ENCODE measurements at places on chromosomes 12 and 14.
A peak's percentile ranks its signal among the peaks of the same experiment; 100 is the strongest.

GRCh38 chr14:56271970-56272369 is 153.8 kb downstream of the PELI2 start:
- no peak for DNase-seq

DNA sequence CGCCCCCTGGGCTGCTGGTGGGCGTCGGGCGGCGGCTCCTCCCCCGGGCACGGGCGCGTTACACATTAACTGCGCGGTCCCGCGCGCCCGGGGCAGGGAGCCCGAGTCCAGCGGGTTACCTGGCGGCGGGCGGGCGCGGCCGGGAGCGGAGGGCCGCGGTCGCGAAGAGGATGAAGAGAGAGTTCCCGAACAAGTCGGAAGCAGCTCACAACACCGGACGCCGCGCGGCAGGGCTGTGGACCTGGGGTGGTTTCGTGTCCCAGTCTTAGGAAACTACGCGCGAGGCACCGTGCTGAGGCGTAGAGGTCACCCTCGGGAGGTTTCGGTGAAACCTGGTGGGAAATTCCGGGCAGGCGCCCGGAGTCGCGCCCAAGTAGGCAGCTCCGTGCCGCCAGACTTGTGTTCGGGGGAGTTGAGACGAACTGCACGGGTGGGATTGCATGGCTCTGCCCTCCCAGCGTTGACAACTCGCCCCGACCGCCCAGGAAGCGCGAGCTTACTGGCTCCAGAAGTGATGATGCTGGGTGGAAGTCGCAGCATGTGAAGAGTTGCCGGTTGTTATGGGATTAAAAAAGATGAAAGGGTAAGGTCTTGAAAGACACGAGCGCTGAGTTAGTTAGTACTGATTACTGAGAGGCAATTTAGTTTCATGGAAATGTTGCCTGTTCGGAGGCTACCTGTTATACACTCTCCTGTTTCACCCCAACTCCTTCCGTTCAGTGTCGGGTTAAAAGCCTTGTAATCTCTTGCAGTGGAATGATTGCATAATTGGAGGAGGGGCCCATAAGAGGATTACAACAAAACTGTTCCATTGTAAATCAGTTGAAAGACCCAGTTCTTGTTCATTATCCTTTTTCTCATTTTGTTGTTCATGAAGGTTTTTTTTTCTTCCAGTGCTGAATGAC is 879 bp downstream of the RAB3IP start:
- DNase-seq: peak; percentile 47

DNA sequence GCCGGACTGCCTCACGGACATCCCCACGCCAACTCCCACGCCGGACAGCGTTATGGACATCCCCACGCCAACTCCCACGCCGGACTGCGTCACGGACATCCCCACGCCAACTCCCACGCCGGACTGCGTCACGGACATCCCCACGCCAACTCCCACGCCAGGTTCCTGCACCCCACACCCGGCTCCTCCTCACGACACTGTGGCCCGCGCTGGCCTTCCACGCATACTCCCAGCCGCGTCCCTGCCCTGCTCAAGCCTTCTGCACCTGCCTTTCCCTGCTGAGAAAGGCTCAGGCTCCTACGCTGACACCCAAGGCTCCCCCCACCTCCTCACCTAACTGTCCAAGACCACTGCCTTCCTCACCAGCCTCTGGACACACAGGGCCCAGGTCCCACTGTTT is 9.7 kb downstream of the CACNA2D4 start:
- DNase-seq: no peak

DNA sequence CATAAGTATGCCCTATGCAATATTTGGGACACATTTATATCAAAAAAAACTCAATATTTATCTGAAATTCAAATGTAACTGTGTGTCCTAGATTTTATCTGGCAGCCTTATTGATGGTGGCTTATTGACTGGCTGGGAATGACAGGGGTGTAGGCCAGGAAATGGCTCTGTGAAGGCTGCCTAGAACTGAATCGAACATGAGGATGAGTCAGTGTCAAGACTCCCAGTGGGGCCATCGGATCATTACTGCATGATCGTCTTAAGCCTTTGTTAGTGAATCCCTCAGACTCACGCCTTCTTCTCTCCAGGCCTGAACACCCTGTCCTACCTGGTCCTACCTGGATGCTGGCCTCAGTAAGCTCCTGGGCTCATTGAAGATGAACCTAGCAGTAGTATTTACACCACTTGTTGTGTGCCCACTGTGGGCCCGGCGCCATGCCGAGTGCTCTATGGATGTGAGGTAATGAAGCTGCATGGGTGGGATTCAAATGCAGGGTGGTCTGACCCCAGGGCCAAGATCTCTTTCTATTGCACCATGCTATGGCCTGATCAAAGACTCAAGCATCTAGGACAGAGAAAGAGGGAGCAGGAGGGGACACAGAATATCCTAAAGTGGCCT is 21.0 kb upstream of the FAIM2 start:
- no peak for DNase-seq

- DNase-seq: peak; percentile 32
Observed at GRCh38 chr12:124032265-124032886, 59.4 kb downstream of the ZNF664 start.

GRCh38 chr14:54867011-54867410 is 35.6 kb downstream of the GCH1 start:
- DNase-seq: no peak

DNA sequence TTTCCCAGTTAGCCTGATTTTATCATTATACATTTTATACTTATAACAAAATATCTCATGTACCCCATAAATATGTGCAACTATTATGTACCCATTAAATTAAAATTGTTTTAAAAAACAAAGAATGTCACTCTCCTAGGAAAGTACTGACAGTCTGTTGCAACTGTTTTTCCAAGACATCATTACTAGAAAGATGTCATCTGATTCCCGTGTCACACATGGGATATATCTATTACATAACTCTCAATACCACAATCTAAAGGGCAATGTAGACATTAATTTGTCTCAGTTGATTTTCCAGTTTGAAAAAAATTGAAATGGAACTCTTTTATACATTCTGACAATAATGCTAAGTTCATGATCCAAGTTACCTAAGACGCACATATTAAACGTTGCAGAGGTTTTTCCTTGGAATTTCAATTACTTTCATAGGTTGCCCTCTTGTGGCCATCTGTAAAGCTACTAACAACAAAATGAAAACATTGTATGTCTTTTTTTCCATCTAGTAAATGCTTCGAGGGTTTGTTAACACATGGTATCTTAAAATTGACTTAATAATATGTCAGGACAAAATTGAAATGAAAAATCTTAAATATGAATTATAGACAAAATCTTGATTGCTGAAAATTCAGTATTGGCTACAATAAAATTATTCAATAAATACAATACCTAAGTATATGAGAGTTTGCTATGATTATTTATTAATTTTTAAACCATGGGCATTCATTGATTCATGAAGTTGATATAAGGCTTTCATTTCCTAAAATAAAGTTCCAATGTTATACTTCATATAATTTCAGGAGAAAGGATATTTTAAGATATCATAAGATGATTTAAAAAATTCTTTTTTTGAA is 131.6 kb downstream of the PPFIA2 start:
- DNase-seq: no peak

DNA sequence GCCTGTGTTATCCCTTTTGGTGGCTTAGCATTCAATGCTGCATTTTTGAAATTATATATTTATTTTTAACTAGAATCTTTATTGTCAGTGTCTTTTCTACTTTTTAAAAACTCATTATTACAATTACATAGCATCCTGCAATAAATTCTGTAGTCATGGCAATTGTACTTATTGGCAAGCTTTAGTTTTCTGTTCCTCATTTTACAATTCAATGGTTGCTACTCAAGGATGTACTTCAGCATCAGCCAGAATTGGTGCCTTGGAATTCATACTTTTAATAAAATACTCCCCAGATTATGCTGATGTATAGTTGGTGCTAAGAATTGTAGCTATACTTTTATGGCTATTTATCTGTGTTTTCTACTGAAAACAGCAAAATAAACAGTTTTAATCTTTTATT is 1756.8 kb upstream of the SEL1L start:
- no peak for DNase-seq

DNA sequence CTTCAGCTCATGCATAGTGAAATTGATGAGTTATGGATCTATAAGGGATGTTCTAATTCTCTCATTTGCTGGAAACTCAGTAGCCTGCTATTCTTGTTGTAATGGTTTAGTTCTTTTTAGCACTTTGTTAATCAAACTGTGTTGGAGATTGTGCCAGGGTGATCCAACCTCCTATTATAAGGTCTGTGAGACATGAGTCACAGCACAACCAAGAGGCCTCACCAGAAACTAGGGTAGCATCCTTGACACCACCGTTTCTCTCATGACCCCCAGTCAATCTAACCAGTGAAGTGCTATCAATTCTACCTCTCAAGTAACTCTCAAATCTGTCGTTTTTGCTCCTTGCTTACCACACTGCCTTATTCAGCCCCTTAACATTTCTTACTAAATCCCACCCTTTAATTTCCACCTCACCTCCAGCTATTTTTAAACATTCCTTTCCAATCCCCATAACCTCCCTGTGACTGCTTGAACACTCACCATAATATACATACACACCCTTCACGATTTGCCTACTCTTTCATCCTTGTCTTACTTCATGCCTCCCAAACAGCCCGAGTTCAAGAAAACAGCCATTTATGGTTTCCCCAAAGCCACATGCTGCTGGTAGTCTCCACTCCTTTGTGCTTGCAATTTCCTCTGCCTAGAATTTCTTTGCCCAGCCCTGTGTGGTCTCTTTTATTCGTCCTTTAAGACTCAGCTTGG is 53.9 kb upstream of the NUDT4 start:
- DNase-seq: no peak

- no peak for DNase-seq
Observed at GRCh38 chr14:63713058-63713457, 14.8 kb downstream of the SGPP1 start.

GRCh38 chr12:126419131-126419530 is 1353.9 kb downstream of the AACS start:
- DNase-seq: no peak

DNA sequence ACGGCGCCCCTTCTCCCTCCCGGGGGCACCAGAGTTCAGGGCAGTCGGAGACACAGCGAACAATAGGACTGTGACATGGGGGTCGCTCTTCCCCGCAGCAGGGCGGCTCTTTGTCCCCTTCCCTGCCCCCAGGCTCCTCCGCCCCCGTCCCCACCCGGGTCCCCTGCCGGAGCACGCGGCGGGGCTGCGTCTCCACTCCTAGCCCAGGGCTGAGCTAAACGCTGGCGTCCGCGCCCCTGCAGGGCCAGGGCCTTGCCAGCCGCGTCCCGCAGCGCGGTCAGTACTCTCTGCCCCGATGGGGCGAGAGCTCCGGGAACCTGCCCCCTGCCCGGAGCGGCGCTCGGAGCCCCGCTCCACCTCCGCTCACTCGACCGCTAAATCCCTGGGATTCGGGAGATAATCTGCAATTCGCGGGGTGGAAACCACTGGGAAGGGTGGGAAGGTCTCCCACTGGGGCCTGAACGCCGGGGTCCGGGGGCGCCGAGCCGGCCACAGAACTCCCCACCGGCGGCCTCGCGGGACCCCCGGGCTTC is 825 bp upstream of the CCDC85C start:
- no peak for DNase-seq

DNA sequence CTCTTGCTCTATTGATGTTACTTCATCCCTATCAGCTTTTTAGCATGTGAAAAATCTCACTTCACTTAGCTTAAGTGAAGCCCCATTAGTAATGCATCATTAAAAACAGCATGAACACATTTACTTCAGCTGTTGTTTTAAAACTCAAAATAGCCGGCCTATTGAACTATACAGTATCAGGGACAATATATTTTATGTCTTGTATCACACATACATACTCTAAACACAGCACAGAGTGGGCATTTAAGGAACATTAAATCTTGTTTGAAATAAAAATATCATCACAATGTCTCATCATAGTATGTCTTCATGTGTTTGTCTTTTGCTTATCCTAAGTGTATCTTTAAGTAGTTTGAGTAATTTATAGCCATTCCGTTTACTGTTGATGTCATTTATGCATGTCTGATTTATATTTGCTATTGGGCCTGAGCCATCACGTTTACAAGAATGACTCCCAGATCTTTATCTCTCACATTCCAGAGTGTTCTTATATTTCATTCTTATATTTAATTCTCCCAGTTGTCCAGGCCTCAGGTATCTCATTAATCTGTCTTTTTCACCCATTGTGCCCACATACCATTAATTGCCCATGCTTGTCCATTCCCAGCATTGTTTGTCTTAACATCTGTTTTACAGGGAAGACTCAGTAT is 57.5 kb downstream of the ARHGAP5 start:
- no peak for DNase-seq

DNA sequence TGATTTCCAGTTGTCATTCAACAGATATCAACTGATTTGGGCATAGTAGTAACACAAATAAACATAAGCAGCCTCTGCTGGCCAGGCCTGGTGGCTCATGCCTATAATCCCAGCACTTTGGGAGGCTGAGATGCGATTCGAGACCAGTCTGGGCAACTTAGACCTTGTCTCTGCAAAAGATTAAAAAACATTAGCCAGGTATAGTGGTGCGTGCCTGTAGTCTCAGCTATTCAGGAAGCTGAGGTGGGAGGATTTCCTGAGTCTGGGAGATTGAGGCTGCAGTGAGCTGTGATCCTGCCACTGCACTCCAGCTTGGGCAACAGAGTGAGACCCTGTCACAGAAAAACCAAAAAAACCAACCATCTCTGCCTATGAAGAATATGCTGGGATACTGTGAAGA is 7.1 kb downstream of the METAP2 start:
- no peak for DNase-seq

- DNase-seq: no peak
Observed at GRCh38 chr12:87870061-87870460, 159.1 kb downstream of the C12orf50 start.

DNA sequence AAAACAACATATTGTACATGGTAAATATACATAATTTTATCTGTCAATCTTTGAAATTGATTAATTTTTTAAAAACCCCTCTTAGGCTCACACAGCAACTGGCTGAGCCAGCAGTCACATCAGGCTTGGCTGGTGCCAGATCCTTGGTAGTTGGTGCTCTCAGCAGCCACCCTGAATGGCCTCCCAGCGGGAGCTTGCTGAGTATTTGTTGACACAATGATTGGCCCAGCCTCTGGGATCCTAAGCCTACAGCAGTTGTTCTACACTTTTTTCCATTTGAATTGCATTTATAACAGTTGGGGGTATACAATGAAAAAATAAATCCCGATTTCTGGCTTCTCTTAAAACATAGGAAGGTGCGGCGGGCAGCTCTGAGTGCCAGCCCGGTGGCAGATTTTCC is 11.1 kb downstream of the PRKAB1 start:
- DNase-seq: no peak

DNA sequence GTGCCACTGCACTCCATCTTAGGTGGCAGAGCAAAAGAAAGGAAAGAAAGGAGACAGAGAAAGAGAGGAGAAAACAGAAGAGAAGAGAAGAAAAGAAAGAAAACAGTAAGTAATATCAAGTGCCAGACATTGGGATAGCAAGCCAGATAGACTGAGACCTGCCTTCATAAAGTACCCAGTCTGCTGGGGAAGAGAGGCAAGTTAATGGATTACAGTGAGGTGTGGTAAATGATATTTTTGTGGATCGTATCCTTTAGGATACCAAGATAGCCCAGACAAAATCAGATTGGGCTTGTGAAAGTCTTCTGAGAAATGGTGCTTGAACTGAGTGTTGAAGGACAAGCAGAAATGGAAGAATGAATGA is 1.5 kb upstream of the SPTSSA start:
- no peak for DNase-seq

GRCh38 chr12:115998794-115999478 is 278.6 kb downstream of the MED13L start:
- DNase-seq: no peak

GRCh38 chr12:130972586-130972950 is 18.9 kb downstream of the ADGRD1 start:
- DNase-seq: no peak

- DNase-seq: no peak
Observed at GRCh38 chr12:131368668-131369071, 342.2 kb upstream of the SFSWAP start.
